Activated T-cell treated with anti-CD3 and anti-CD28 coated beads, Interleukin-2, amount 50 U/mL, for 4 hours (primary cell): ENCODE measurements at places on chromosomes 3 and 15. TPM values are rescaled to one million over a fixed set of nuclear protein-coding genes. Genes with fewer than 3 reads are reported as not detected.

The KBTBD13 gene
- not detected for total RNA-seq

The LMAN1L gene
- 0.55 TPM for total RNA-seq

The COX17 gene
- 94.7 TPM for total RNA-seq

The CA12 gene
- total RNA-seq, result 0.15 TPM

The NOX5 gene
- total RNA-seq, result not detected

The GAP43 gene
- total RNA-seq, result not detected

The CCR5 gene
- total RNA-seq, result 7.2 TPM

The MYL3 gene
- not detected for total RNA-seq

The ISLR2 gene
- total RNA-seq, result not detected

The CLDN1 gene
- total RNA-seq, result 2.1 TPM
